Inflammatory macrophage treated with lipopolysaccharide for 4 hours (primary cell): ENCODE measurements at places on chromosomes 12 and 14.
A peak's percentile ranks its signal among the peaks of the same experiment; 100 is the strongest.

- DNase-seq, result no peak
These were observed 106.8 kb downstream of the BBS10 start for GRCh38 chr12:76241371-76241770.

DNA sequence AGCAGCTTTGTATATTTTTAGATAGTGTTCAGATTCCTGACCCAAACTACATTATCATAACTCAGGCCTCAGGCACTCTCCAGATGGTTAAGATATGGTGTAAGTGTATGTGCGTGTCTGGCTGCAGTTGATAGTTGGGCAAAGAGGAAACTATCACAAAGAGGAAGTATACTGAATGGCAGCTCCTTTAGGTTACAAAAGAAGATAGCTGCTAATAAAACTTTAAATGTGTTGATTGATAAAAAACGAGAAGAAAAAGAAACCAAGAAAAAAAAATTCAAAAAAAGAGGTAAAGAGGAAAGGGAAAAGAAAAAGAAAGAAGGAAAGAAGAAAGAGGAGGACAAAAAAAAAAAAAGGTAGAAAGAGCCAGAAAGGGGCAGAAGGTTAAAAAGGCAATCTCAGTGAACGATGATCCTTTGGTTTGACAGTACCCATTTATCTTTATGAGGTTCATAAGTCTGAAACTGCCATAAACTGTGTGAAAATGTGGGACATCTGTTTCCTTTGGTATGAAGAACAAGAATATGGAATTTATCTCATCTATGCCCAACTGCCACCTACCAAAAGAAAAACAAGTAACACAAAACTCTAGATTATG is 42.2 kb downstream of the TAOK3 start:
- DNase-seq, result peak; percentile 86

DNA sequence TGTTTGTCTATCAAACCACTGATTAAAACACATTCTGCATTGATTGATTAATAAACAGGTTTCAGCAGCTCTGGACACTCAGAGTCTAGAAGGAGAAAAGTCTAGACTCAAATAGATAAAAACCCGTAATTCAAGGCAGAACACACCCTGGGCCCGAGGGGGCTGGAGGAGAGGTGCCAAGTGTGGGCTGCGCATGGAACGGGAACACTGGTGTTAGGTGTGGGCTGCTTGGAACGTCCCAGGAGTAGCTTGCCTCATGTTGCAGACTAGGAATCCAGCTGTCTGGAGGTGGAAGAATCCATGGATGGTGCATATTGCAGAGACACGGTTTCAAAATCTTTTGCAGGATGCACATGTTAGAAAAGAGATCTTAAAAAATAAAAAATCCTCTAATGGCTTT is 223.0 kb downstream of the APAF1 start:
- no peak for DNase-seq

DNA sequence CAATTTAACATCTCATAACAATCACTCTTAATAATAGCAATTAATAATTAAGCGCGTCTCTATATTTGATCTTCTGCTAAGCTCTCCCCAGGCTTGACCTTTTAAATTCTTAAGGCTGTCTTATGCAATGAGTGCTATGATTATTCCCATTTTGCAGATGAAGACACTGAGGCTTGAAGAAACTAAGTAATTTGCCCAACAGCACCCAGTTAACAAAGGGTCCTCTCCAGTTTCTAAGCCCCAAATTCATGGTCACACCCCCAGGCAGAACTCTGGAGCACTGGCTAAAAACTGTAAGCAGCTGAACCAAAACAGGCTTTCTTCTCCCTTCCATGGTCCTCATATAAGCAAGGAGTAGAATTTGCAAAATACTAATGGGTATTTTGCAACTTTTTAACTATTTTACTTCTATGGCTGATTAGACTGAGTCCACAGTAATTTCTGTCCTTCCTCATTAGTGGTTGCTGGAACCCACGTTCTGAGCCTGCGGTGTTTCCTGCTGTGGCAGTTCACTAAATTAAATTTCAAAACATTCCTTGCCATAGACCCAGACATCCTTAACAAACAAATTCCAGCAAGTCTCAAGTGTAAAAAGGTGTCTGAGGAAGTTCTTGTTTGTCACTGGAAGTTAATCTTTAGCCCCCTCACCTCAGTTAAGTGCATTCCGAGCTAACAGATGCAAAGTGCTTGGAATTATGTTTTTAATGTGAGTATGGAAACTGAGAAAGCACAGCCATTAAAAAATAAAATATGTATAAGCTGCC is 76.5 kb downstream of the TMEM132D start:
- DNase-seq, result no peak

DNA sequence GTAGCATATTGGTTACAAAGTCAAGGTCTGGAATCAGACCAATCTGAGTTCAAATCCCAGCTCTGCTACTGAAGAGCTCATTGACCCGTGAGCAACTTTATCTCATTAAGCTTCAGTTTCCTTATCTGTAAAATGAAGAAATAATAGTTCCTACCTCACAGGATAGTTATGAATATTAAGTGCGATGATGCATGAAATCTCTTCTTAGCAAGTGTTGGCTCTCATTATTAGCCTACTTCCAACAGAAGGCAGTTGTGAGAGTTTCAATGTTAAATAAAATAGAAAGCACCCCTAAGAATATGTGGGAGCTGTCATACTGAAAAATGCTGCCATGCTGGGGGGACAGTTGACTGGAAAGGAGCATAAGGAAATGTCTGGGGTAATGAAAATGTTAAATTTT is 39.0 kb upstream of the ITPR2 start:
- no peak for DNase-seq

DNA sequence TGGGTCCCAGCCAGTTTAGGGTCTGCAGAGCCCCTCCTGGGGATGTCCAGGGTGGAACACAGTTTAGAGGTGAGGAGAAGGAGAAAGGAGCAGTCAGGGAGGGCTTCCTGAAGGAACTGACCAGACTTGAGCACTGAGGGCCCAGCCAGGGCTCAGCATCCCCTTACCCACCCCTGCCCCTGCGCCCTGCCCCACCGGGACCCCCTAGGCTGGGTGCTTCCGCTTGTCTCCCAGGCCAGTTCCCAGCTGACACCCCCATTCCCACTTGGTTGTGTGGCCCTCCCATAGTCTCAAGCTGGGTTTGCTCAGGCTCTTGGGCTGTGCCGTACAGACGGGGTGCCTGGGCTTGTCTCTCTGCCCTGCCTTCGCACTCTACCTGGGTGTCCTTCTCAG is 26.3 kb upstream of the KIF26A start:
- DNase-seq, result no peak

GRCh38 chr12:131867471-131867870 is 27.0 kb upstream of the ULK1 start:
- peak; percentile 52 for DNase-seq

GRCh38 chr12:112303004-112303403 is 79.2 kb downstream of the HECTD4 start:
- no peak for DNase-seq

DNA sequence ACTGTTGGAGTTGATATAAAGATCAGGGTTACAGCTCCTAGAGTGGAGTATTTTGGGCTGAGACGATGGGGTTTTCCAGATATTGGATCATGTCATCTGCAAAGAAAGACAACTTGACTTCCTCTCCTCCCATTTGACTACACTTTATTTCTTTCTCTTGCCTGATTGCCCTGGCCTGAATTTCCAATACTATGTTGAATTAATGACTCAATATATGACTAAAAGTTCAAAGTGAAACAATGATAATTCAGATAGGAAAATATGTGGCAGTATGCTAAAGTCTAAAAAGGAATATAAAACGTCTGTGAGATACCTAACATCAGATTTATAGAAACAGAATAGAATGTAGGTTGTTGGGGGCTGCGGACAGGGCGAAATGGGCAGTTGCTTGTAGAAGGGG is 72.2 kb downstream of the BHLHE41 start:
- DNase-seq, result peak; percentile 3

- peak; percentile 59 for DNase-seq
These were observed 2.5 kb downstream of the C12orf57 start for GRCh38 chr12:6946033-6946919.

GRCh38 chr14:71076462-71077092 is 169.3 kb downstream of the PCNX1 start:
- no peak for DNase-seq

DNA sequence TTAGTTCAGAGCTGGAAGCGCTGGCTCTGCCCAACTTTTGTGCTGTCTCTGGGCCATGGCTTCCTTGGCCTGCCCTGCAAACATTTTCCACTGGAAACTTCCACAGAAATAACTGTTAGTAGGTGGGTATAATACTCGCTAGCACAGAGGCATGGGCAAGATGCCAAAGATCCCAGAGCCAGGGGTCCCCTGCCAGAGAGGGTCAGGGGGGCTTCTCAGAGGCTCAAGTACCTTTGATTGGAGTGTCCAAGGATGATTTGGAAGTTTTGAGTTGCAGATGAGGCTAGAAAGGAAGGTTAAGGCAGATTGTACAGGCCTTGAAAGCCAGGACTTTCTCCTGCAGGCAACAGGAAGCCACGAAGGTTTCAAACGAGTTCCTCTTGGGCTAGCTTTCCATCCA is 187.6 kb downstream of the DICER1 start:
- DNase-seq, result no peak

DNA sequence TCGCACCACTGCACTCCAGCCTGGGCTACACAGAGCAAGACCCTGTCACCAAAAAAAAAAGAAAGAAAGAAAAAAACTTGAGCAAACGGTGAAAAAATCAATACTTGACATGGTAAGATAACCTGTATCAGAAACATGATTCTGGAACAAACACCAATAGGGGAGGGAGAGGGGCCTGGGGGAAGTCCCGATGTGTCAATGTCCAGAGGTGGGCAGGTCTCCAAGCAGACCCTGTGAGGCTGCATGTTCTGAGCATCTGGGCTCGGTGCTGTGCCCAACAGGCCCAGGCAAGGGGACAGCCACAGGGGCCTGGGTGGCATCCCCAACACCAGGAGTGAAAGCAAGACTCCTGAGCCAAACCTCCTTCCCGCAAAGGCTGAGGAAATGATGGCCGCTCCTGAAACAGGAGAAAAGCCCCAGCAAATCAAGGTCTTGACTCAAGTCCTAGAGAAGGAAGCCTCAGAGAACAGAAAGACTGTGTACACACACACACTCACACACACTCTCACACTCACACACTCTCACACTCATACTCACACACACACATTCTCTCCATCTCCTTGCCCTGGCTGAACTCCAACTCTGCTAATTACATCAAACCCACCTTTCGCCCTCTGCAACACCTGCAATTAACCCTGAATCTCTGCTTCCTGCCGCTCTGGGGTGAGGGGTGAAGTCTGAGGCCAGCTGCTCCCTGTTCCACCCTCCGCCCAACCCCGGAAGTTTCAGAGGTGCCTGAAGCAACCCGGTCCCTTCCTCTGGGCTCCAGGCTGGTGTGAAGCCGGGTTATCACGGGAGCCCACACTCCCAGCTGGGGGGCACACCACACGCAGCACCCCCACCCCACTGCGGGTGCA is 20.4 kb downstream of the CCDC88C start:
- DNase-seq, result no peak

DNA sequence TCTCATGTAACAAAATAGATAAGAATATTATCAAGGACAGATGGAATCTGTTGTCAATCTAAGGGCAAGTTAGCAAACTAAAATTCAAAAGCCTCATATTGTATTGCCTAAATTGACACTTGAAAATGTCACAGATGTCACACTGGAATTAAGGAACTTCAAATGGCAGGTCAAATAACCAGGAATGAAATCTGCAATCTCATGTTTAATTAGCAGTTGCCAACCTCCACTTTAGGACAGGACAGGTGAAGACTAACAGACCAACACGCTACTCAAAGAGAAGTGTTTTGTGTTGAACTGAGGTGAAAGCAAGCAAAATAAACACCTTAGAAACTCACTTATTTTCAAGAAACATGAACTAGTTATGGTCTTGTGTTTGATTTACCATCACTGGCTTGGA is 11.1 kb downstream of the KIF21A start:
- DNase-seq, result no peak

GRCh38 chr14:74589291-74589879 is 22.7 kb downstream of the LTBP2 start:
- DNase-seq, result no peak

GRCh38 chr12:111927346-111927745 is 85.3 kb downstream of the MAPKAPK5 start:
- DNase-seq, result no peak

- DNase-seq, result no peak
These were observed 28.0 kb downstream of the CEP290 start for GRCh38 chr12:88113871-88114270.

DNA sequence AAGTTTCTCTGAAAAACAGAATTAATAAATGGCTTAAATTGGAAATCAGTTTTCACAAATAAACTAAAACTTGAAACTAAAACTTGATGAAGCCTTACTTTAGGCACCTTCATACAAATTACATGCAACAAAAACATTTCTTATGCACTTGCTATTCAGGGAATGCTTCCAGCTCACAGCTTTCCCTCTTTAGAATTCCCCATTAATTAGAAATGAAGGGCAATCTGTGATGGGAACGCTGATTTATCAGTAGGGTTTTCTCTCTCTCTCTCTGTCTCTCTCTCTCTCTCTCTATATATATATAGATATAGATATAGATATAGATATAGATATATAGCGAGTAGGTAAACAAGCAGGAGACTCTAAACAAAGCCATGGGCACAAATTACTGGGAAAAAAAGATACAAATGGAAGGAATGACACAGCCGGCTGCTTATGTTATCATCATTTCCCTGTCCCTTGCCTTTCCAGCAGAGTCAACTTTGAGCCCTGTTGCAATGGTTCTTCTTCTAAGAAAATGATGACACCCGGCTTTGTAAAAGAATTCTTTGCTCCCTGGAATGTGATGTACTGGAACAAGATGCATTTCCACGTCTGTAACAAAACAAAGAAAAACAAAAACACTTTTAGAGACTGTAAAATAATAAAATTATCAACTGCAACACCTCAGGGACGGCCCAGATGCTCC is 1121.6 kb upstream of the TMEM132C start:
- no peak for DNase-seq

DNA sequence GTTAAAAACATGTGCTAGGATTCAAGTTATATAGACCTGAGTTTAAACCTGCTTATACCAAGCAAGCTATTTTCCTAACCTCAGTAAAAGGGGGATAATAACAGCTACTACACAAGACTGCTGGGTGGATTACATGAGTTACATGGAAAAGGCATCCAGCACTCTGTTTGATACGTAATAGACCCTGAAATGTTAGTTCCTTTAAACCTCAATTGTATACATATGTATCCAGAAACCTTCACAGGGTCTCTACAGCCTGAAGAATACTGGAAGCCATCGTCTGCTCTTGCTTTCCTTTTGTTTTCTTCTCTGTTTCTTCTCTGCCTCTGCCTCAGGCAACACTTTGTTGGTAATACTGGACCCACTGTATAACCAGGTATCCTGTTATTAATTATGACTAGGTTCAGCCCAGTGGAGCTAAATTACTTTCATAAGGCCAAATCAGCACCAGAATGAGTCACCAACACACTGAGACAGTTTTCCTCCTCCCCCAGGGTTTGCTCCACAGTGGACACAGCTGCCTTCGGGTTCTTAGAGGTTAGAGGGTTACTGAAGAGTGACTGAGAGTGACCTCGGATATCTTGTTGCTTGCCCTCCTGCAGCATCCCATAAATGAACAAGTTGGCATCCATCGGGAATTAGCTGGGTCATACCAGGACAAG is 127.1 kb downstream of the CAPZA3 start:
- DNase-seq, result no peak

- DNase-seq, result no peak
These were observed 471.8 kb downstream of the TMEM117 start for GRCh38 chr12:44307506-44308168.

- DNase-seq, result no peak
These were observed 52.5 kb downstream of the TESPA1 start for GRCh38 chr12:54932038-54932437.

- DNase-seq, result peak; percentile 42
These were observed 62.7 kb downstream of the RASSF3 start for GRCh38 chr12:64672925-64673409.
